ENCODE measurements at places on chromosomes 11 and 22. TPM values are rescaled to one million over a fixed set of nuclear protein-coding genes. Genes with fewer than 3 reads are reported as not detected.

The RHOD gene
- total RNA-seq = 67.6 TPM

The PGA5 gene
- 0.40 TPM for total RNA-seq

The SMIM35 gene
- not detected for total RNA-seq

The TMEM121B gene
- total RNA-seq = 1.7 TPM

The LMO1 gene
- 2.6 TPM for total RNA-seq

The APOA5 gene
- not detected for total RNA-seq

The MUC15 gene
- total RNA-seq = not detected

The FAM181B gene
- total RNA-seq = 0.07 TPM

The OR5W2 gene
- total RNA-seq = not detected

The PRODH gene
- total RNA-seq = 9.1 TPM

The UBASH3B gene
- total RNA-seq = 1.0 TPM

DNA sequence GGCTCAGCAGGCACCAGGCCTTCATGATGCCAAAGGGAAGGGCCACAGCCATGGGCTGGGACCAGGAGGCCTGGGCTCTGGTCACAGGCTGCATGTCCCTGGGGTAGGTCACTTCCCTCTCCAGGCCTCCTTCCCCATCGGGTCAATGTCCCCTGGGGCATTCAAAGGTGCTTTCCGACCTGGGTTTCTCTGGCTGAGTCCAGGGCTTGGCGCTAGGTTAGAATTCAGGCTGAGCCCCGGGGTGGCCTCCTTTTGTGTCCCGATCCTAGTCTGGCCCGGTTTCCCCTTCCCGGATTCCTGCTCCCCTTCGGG lies 12.2 kb downstream of the MAFF start:
- no peak for DNase-seq

DNA sequence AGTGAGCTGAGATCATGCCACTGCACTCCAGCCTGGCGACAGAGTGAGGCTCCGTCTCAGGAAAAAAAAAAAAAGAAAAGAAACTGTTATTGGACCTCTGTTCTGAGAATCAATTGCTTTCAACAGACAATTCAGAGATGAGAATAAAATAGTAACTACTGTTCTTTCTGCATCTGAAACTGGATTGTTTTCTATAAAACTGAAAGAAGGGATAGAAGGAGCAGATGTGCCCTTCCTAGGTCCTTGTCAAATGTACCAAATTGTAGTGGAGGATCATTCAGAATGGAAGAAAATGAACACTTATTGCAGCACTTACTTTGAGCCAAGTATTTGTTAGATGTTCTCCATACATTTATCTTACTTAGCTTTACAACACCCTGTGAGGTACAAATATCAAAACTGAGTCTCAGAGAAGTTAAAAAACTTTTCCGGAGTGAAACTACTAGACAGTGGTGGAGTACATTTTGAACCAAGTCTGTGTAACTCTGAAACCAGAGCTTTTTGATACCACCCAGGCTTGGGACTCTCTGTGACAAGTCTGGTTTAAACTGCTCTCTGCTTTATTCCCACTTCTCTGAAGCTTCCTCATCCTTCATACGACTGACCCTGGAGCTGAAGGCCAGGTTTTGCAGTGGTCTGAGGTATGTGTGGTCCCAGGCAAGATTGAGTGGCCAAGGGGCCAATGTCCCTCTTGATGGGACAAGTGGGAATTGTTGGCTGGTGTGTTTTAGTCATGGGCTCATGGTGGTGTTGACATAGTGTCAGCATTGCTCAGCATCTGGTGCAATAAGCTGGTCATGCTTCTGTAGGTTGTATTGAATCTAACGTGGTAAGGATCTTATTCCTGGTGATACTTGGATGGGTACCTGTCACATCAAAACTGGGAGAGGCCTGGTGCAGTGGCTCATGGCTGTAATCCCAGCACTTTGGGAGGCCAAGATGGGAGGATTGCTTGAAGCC lies 48.2 kb upstream of the CCDC134 start:
- DNase-seq = no peak

DNA sequence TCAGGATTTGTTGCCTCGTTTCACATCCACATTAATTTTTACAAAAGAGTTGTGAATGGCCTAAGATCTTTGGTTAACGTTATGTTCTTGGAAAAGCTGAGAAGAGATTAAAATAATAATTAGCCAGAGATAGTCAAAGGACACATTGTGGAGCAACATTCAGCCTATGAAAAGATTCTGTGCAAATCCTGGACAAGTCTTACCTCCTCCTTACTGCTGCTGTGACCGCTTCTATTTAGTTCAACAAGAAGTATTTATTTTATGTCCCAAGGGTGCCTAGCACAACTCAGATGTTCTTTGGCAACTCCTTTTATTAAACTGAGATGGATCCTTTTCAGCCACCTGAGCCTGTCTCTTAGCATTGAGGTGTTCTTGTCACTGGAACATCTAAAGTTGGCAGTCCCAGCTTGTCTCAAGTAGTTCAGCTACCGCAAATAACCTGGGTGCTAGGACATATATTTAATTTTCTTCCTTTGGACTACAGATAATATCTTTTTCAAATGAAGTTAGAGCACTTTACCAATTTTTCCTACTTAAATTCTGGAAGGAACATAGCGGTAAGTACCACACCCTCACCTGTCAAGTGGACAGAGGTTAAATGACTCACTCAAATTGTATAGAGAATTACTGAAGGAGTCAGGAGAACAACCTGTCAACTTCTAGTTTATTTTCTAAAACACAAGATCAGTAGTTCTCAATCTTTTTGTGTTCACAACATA lies 80.5 kb upstream of the CHRM4 start:
- no peak for DNase-seq

DNA sequence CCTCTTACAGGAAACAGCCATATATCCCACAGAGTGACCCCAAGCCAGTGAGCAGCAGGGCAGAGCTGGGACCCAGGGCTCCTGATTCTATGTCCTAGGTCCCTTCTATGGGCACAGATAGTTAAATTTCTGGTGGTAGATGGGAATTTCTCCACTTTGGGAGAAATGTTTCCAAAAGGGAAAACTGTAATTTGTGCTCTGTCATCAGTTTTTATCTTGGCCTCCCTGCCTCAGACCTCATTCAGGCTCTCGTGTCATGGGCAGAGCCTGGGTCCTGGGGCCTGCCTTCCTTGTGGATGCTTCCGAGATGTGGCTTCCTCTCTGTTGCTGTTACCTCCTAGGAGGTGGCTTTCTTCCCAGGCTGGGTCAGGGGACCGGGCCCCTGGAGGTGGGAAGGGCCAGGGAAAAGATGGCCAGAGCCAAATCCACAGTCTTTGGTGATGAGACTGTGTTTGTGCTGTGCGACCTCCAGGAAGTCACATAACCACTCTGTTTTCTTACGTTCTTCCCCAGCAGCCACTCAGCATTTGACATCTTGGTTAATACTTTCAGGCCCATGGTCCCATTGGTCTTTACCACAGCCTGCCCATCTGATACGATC lies 8.6 kb downstream of the LRRC32 start:
- no peak for DNase-seq

DNA sequence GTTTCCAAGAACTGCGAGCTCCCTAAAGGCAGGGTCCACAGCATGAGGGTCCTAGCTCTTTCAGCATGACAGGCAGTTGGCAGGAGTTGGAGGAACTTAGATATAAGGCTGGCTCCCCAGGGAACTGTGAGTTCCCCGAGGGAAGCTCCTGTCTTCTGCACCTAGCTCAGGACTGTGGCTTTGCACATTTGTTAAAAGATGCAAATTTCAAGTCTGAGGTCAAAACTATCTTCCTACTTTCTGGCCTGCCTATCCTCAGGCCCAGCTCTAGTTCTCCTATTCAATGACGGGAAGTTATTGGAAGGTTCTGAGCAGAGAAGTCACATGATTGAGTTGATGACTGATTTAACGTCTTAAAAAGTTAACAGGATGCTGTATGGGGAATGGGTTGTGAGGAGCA lies 11.7 kb upstream of the UCP3 start:
- DNase-seq = no peak

- DNase-seq = no peak
These were observed 15.2 kb downstream of the CCDC157 start for GRCh38 chr22:30371981-30372380.

DNA sequence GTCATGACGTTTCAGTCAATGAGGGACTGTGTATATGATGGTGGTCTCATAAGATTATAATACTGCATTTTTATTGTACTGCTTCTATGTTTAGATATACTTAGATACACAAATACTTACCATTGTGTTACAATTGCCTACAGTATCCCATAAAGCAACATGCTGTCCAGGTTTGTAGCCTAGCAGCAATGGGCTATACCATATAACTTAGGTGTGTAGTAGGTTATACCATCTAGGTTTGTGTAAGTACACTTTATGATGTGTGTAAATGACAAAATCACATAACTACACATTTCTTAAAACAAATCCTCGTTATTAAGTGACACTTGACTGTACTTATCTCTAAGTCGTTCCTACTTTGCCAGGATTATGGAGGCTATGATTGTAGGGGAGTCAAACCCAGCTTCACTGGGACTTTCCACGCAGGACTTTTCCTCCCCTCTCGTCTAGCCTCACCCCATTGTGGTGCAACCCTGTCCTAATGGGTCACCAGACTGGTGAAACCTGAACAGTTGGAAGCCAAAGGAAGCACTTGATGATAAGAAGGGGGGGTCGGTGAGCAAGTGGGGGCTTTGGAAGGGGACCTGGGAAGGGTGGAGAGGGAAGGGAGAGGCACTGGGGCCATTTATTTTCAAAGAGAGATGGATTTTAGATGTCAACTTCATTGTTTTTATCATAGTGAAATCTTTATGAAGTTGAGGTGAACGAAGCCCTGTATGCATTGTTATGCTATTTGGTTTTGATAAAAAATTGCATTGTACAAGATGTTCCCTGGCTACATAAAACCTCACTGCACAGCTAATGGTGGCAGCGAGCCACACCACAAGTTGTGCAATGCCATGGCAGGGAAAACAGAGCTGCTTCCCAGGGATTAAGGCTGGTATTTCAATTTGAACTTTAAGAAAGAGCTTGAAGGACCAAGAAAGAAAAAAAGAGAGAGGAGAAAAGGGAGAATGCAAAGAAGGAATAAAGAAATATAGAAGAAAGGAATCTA lies 129.1 kb downstream of the EHF start:
- DNase-seq = peak; percentile 81

DNA sequence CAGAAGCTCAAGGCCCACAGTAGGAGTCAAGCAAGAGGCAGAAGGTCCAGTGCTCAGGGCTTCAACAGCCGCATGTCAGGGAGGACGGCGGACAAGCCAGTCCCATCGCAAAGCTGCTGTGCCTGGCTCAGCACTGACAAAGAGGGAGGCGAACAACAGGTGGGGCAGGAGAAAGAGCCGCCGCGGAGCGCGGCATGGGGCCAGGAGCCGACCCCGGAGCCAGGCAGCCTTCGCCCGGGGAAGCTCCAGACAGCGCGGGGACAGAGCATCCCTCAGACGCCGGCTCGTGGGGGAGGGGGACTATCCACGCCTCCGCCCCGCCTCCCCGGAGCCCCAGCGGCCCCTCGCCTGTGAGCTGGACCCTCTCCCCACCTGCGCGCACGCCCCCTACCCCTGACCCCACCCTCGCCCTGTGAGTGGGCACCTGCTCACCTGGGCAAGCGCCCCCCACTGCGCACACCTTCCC lies 369 bp downstream of the DHCR7 start:
- no peak for DNase-seq

- DNase-seq = no peak
These were observed 961 bp downstream of the KCNA4 start for GRCh38 chr11:30015725-30016412.

GRCh38 chr11:65615950-65616574 lies 486 bp downstream of the PCNX3 start:
- DNase-seq = peak; percentile 77

DNA sequence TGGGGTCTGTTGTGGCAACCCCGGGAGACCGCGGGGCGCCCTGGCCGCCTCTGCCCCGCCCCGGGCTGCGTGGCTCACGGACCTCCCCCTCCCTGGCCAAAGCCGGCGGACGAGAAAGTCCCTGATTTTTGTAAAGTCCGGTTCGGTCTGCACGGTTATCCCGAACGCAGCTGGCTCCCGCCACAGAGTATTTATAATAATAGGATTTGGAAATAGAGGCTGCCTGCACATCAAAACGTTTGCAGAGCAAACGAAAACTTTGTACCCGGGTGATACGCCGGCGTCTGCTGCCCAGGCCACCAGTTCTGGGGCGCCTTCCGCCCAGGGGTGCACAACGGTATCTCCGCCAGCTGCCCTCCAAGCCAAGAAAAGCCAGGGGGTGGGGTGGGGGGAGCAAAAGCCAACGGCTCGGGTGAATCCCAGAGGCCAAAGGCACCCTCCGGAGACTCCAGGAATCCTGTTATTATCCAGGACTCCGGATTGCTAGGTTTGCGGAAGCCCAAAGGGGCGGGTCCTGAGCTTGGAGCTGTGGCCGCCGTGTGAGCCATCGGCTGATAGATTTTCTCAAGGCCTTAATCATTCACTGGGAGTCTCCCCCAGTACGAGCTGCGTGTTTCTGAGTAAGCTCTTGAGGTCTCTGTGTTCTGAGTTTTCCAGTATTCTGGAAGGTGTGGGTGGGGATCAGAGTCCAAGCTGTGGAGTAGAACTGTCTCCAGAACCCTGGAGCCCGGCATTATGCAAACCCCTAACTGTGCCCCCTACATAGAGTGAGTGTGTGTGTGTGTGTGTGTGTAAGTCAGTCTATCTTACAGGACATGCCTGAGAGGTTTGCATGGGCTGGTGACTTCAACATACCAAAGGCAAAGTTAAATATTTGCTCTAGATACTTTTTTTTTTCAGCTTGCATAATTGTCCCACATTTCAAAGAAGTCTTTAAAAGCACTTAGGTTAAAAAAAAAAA lies 673 bp upstream of the SHANK2 start:
- peak; percentile 33 for DNase-seq

DNA sequence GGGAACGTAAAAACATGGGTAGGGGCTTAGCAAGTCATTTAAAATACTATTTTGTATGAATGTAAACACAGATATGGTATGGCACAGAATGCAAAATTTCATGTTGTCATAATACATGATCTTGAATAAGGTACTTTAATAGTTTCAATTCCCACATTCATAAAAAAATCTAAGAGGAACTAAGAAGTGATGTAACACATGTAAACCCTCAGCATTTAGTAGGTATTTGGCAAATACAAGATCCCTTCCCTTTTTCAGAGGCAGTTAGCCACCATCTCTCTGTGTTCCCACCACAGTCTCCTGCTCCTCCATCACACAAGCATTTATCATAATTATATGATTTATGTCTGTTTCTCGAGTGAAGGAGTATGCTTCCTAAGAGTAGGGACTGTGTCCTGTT lies 251.8 kb downstream of the TENM4 start:
- DNase-seq = no peak

- no peak for DNase-seq
These were observed 54.4 kb downstream of the FCHSD2 start for GRCh38 chr11:73087730-73088129.

DNA sequence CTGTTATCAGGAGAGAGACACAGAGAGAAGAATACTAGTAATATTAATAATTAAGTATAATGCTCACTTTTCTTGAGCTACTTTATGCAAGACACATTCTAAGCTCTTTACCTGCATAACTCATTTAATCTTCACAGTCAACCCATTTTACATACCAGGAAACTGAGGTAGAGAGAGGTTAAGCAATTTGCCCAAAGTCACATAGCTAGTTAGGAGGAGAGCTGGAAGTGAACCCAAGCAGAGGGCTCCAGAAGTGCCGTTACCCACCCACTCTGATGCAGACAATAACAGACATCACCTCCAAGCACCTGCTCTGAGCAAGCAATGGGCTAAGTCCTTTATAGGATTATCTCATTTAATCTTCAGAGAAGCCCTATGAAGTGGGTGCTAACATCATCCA lies 24.8 kb downstream of the MICAL2 start:
- no peak for DNase-seq

- no peak for DNase-seq
These were observed 1.9 kb downstream of the C11orf71 start for GRCh38 chr11:114398303-114398920.

- DNase-seq = peak; percentile 78
These were observed 66.8 kb downstream of the FEZ1 start for GRCh38 chr11:125429174-125429707.

Data from left ventricle myocardium superior (tissue), 1 donor.